ENCODE measurements at places on chromosomes 2 and 18. TPM values are rescaled to one million over a fixed set of nuclear protein-coding genes. Genes with fewer than 3 reads are reported as not detected.

The IL36RN gene
- total RNA-seq: not detected

The REG3G gene
- total RNA-seq: not detected

The BCL11A gene
- 0.38 TPM for total RNA-seq

The SPOPL gene
- total RNA-seq: 23.9 TPM

The DSC3 gene
- 1.1 TPM for total RNA-seq

The SERPINB11 gene
- total RNA-seq: not detected

The RGPD3 gene
- total RNA-seq: 1.3 TPM

The TMEM169 gene
- total RNA-seq: 0.65 TPM

The CMPK2 gene
- total RNA-seq: 2.4 TPM

The DAPL1 gene
- total RNA-seq: not detected

The SP5 gene
- not detected for total RNA-seq

The ASB18 gene
- not detected for total RNA-seq

The OSGEPL1 gene
- 7.8 TPM for total RNA-seq

The SEPTIN10 gene
- 108 TPM for total RNA-seq

All from subcutaneous adipose tissue (tissue), 4 donors.